AG10803 (cell line): ENCODE measurements at places on chromosomes 4 and X.
A peak's percentile ranks its signal among the peaks of the same experiment; 100 is the strongest.

DNA sequence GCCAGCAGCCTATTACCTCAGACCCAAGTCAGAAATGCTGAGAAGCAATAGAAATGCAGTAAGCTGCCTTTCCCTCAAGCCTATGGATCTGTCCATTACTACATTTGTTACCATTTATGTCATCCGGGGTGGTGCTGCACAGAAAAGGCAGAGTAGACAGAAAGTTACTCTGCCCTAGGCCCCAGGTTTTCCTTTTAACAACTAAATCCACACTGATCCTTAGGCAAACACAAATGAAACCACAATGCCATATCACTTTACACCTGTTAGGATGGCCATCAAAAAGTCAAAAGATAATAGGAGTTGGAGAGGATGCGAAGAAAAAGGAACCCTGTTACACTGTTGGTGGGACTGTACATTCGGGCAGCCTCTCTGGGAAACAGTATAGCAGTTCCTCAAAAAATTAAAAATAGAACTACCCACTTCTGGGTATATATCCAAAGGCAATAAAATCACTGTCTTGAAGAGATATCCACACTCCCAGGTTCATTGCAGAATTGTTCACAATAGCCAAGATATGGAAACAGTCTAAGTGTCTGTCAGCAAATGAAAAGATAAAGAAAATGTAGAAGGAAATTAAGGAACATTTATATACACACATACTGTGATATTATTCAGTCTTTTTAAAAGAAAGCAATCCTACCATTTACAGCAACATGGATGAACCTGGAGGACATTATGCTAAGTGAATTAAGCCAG, 186.3 kb downstream of the NWD2 start:
- DNase-seq = no peak

DNA sequence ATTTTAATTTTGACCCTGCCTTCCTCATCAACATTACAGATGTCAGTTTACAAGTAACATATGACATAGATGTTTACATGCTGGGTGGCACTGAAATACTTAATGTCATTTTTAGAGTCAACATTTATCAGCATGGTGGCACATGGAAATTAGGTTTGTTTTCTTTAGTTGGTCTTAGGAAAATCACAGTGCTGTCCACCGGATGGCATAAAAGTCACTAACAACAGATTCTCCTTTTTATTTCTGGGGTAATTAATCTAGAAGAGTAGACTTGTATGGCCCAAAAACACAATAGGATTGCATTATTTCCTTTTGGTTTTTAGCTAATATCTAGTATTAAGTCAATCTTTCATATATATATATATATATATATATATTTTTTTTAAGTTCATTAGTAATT, 88.6 kb upstream of the HHIP start:
- DNase-seq = no peak

DNA sequence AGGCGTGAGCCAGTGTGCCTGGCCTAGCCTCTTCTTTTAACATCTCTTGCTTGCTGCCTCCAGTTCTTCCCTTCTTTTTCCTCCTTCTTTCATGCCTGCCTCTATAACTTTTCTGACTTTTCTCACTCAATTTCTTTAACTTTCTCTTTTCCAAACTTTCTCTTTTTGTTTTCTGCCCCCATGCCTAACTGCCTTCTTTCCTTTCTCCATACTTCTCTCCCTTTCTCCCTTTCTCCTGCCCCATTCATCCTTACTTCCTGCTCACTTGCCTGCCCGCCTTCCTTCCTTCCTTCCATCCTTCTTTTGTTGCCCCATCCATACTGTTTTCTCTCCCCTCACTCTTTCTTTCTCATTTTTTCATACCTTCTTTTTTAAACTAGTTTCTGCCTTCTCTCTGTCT, 105.2 kb downstream of the RBMX2 start:
- no peak for DNase-seq

GRCh38 chr4:113406723-113407016, 354.9 kb downstream of the CAMK2D start:
- no peak for DNase-seq

DNA sequence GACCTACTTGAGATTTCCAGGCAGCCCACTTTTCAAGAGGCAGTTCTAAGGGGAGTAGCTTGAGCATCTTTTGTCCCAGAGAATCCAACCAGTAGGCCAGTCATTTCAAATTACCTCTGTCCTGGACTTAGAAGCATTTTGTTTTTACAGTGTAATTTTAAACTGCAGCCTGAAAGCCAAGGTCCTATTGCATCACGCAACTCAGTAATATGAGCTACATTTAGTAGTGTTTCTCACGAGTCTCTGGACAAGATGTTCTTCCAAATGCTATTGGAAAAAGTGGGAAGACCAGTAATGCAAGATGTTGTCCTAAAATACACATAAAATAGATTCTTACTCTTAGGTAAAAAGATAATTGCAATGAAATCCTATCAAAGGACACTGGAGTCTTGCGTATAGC, 182.5 kb upstream of the ARX start:
- no peak for DNase-seq

GRCh38 chr4:119005928-119006460, 117.3 kb downstream of the SYNPO2 start:
- DNase-seq = no peak

- peak; percentile 69 for DNase-seq
Measured at GRCh38 chr4:4762909-4763821, 96.3 kb upstream of the MSX1 start.

DNA sequence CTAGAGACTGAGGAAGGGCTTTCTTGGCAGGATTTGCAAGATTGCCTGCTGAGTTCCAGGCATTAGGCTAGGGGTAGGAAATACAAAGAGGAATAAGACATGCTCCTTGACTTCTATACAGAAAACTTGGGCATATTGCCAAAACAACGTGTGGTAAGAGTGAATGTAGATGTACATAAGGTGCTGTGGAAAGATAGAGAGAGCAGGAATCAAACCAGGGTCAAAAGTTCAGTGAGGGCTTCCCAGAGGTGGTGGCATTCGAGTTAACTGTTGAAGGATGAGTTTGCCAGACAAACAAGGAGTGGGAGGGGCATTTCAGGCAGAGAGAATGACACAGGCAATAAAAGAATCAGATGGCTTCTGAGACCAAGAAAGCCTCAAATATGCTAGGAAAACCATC, 187.9 kb downstream of the KDR start:
- no peak for DNase-seq

- DNase-seq = no peak
Measured at GRCh38 chrX:38318196-38318595, 9.1 kb downstream of the RPGR start.

DNA sequence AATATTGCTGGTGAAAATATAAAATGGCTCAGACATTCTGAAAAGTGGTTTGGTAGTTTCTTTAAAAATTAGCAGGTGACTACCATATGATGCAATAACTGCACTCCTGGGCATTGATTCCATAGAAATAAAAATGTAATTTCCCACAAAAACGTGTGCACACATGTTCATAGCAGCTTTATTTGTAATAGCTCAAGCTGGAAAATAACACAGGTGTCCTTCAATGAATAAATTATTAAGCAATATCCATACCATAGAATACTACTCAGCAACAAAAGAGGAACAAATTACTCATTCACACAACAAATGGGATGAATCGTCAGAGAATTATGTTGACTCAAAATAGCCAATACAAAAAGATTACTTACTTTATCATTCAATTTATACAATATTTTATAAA, 893.7 kb upstream of the SLIT2 start:
- DNase-seq = peak; percentile 33

DNA sequence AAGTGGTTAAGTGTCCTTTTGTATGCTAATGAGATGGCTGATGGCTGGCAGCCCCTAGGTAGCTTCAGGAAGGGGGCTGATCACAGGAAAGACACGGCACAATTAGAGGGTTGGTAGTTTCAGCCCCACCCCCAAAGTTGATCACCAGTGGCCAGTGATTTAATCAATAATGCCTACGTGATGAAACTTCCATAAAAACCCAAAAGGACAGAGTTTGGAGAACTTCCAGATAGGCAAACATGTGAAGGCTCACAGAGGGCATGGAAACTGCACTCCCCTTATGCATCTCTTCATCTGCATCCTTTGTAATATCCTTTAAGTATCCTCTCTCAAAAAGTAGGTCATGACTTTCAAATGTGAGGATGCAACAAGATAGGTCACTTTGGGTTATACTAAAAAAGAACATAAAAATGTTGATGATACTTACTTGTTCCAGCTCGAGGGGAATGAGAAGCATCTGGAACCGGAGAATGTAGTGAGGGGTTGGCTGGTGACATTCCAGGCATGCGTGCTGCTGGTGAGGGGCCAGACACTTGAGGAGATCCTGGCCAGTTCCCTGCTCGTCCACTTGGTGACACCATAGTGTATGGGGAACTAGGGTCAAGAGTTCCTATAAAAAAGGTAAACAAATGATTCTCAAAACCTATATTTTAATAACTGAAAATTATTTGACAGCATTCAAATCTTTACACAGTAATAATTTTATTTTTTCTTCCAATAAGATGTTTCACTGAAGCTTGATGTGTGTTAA, 16.7 kb upstream of the CXorf38 start:
- DNase-seq = peak; percentile 70

- peak; percentile 36 for DNase-seq
Measured at GRCh38 chr4:150211016-150211415, 132.8 kb downstream of the DCLK2 start.

DNA sequence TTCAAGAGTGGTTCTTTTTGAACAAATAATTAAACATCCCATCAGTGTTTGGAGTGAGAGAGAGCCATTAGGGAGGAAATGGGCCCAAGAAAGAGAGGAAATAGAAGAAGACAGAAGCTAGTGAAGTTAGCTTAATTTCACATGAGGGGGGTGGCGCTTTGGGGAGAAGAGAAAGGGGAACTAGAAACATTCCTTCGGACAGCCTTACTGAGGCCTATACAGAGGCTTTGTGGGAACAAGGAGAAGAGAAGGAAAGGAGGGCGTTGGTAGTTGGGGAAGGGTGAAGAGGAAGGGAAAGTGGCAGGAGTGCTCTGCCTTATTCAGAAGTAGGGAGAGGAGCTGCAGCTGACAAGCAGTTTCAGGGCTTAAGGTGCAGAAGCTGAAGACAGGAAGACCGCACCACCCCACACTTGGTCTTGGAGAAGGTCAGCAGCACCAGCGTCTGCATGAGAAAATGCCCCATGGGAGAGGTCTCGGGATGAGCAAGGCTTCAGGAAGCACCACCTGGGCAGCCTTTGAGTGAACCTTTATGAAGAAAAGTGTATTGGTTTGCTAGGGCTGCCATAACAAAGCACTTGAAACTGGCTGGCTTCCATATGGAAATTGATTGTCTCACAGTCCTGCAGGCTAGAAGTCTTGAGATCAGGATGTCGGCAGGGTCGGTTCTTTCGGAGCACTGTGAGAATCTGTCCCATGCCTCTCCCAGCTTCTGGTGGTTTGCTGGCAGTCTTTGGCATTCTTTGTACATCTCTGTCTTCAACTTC, 85.1 kb downstream of the KIT start:
- DNase-seq = no peak

- DNase-seq = peak; percentile 29
Measured at GRCh38 chrX:13220916-13221315, 98.9 kb downstream of the ATXN3L start.

DNA sequence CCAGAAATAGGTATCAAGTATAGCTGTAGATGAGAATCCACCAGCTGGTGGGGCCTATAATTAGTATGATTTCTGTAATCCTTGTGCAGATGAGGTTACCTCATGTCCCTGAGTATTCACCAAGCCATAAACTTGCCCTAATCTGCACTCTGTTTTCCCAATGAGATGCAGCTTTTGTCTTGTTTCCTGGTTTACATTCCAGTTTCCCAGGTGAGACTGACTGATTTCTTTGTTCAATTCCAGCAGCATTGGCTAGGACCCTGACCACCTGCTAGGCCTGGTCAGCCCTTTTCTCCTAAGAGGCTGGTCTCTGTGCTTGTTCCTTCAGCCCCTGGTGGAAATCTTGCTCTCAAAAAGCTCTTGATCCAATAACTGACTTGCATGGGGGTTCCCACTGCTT, 44.6 kb downstream of the GABRB1 start:
- no peak for DNase-seq

GRCh38 chr4:5447755-5448154, 260.6 kb downstream of the EVC2 start:
- DNase-seq = no peak

DNA sequence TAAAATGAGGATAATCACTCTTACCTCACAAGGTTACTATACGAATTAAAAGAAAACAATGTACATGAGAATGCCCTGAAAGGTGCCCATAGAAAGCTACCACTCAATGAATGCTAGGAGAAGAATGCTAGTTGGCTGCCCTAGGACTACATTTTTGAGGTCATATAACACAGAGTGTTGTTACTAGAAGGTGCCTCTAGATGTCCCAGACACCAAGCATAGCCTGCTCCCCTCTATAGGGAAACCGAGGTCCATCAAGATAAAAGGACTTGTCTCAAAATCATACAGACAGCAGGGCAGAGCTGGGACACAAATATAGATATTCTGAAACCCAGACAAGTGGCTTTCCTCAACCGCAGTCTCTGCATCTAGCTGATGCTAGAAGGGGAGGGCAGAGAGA, 147.0 kb upstream of the ARHGEF9 start:
- DNase-seq = no peak

GRCh38 chr4:130675266-130675665, 1579.3 kb downstream of the C4orf33 start:
- no peak for DNase-seq

- DNase-seq = no peak
Measured at GRCh38 chrX:2954541-2954940, 25.4 kb upstream of the ARSD start.
